ENCODE measurements at places on chromosomes 16 and 17.

GRCh38 chr16:68776821-68777485 is 39.9 kb downstream of the CDH1 start:
- no peak for DNase-seq

DNA sequence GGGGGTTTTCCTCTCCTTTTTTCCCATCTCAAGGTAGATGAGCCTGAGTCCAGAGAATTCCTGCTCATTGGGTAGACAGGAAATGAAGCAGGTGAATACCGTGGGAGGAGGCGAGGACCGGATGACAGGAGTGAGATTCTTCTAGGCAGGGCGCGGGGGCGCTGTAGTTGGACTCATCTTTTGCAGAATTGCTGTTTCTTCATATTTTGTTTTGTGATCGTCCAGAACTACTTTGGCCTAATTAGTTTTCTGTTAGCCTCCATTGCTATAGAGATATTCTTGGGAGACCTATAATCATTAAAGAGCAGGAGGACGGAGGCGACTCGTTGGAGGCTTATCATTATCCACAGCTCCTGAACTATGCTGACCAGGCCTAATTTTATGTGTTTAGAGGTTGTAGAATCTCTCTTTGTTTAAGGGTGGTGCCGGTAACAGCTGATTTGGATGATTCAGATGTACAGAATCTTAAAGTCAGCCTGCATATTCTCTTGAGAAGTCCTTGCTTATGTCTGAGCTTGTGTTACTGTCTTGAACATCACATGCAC is 650 bp downstream of the ATP6V0A1 start:
- peak; percentile 65 for DNase-seq

DNA sequence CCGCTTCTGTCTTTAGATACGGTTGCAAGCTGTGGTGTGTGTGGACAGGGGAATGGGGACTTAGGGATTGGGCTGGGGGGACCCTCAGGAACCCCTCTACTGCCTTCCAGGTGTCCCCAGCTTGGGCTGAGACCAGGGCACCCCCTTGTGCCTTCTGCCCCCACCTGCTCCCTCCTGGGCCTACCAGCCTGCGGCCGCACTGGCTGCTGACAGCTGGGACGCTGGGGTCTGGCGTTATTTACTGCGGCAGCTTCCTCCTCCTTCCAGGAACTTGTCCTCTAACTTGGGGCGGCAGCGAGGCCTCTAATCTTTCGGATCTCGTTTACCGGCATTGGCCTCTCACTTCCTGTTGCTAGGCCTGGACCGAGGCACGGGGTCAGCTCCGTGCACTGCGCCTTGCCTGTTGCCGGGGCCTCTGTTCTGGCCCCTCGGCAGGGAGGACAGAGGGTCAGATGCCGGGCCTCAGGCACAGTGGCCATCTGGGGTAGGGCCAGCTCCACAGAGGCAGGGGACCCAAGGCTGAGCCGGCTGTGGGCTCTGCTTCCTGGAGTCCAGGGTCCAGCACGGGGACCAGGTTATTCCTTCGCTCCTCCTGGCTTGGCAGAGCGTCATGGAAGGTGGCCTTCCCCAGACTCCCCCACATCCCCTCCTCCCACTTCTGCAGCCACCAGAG is 31.8 kb downstream of the TMEM235 start:
- DNase-seq: no peak

DNA sequence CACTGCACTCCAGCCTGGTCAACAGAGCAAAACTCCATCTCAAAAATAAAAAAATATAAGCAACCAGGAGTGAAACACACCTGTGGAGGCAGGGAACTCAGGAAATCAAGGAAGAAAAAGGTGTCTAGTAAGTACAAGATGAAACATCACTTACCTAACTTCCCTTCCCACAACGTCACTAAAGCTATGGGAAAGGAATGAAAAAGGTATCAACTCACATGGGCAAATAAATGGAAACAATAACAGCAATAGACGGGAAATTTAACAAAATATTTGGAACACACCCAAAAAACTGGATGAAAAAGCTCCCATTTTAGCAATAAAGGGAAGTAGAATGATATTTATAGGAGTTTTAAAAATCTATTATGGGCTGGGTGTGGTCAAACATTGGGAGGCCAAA is 31.1 kb downstream of the DDX19A start:
- no peak for DNase-seq

DNA sequence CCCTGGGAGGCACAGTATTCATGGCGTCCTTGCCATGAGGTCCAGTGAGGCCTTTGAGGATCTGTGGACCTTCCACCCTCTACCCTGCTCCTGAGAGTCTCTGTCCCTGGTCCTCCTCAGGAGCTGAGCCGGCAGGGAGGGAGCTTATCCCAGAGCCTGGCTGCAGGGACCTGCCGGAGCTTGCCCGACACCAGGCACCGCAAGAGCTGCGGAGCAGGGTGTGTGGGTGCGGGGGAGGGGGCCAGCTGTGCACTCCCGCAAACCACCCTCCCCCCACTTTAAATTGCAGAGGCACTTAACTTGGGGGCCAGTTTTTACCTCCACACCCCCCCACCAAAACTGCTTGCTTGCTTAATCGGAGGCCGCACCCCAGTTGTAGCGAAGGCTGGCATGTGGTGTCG is 609 bp upstream of the ZNF750 start:
- DNase-seq: no peak

GRCh38 chr16:3641801-3642396 is 12.6 kb upstream of the DNASE1 start:
- DNase-seq: no peak

DNA sequence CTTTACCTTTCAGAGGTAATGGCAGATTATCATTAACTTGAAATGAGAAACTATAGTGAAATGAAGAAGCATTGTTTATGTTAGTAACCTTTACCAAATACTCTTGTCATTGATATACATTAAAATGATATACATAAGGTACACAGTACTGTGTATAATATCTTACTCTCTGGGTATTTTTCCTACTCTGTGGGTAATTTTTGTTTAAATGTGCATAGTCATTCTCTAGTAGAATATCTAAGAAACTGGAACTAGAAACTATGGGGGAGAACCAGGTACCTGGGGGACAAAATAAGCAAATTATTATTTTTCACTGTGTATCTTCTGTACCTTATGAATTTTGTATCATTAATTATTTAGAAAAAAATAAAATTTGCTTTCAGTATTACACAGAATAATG is 20.6 kb upstream of the PHAF1 start:
- DNase-seq: no peak
